ENCODE measurements at places on chromosomes 2 and 18. TPM values are rescaled to one million over a fixed set of nuclear protein-coding genes. Genes with fewer than 3 reads are reported as not detected.

- no peak for DNase-seq
Measured at GRCh38 chr2:117555965-117556364, 258.5 kb upstream of the DDX18 start.

COLEC12 gene
- total RNA-seq = 9.1 TPM

GLS gene
- total RNA-seq = 52.3 TPM

LRP2 gene
- not detected for total RNA-seq

- DNase-seq = no peak
Measured at GRCh38 chr18:46624127-46624526, 32.9 kb downstream of the LOXHD1 start.

CRYGC gene
- total RNA-seq = not detected

DAW1 gene
- 0.13 TPM for total RNA-seq

GRCh38 chr2:111091811-111092211, 28.9 kb upstream of the BCL2L11 start:
- DNase-seq = no peak

DNA sequence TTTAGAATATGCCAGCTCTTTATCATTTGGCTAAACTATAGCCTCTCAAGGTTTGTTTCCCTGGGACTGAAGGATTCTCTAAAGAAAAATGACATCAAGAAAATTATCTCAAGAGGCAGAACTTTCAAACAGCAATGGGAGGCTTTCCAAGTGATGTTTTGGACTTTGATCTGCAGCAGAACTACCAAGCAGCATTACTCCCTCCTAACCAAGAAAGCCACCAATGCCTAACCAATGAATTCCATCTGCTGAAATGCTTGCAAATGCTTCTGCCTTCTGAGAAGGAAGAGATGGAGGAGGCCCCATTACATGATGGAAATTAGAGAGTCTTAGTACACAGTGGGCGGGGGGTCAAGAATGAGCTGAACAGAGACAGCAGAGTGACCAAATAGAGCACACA, 95.1 kb upstream of the SLC35G4 start:
- no peak for DNase-seq

DNA sequence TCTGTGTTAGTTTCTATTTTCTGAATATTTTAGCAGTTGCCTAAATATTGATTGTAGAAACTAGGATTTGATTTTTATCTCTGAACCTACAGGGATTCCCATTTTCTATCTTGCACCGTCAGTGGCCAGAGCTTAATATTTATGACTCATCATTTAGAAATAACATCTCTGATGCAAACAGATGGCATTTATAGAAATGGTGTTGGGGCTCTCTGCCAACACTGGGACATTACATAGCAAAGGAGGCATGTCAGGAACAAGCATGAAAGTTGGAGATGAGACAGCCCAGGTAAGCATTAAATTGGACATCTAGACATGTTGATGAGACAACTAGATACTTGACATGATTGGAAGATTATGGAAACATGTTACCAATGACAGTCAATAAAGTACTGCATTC, 165.3 kb upstream of the SYT4 start:
- DNase-seq = no peak
